HCT116 (cell line): ENCODE measurements at places on chromosomes 13 and 19. TPM values are rescaled to one million over a fixed set of nuclear protein-coding genes. Genes with fewer than 3 reads are reported as not detected.
A peak's percentile ranks its signal among the peaks of the same experiment; 100 is the strongest.

GRCh38 chr19:51043497-51043896, 8.7 kb upstream of the KLK12 start:
- no peak overlapping the region for H3K4me3 ChIP-seq
- no peaks in the 10 kb centered on the region for H3K36me3 ChIP-seq
- DNase-seq = no peak
- H3K27ac ChIP-seq = no peak overlapping the region
- no peaks in the 10 kb centered on the region for H3K4me1 ChIP-seq

Gene NCAN
- 0.07 TPM for total RNA-seq

Gene TMPRSS9
- not detected for total RNA-seq

Gene MYADM
- total RNA-seq = 79.6 TPM

DNA sequence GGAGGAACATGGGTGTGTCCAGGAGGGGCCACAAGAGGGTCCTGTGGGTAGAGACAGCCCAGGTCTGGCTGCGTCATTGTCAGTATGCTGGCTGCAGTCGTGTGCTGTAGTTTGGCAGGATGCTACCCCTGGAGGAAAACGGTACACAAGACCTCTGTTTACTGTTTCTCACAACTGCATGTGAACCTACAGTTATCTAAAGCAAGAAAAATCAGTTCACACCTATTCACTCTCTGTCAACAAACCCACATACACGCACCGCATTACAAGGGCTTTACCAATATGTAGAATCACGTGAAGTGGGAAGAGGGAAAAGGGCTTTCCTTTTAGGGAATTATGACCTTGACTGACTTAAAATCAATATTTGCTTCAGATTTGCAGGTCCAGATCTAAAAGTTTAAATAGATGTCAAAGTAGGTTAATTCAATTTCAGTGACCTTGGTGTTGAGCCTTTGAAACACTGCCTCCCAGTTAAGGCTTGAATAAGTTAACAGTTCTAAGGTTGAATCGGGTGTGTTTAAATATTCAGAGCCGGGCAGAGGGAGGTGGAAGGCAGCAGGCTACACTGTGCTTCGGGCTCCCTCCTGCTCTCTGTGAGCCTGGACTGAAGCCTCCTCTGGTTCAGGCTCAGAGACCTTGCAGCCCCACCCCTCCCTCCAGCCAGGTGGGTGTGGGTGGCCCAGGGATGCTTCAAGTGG, 17.2 kb upstream of the MCF2L start:
- 0 out of 2 replicates have a peak, but pooled peaks cover 4% of the 10 kb centered on the region for H3K27me3 ChIP-seq
- H3K36me3 ChIP-seq = no peaks in the 10 kb centered on the region
- H3K4me1 ChIP-seq = no peaks in the 10 kb centered on the region
- H3K4me3 ChIP-seq = no peak overlapping the region
- no peak for DNase-seq

DNA sequence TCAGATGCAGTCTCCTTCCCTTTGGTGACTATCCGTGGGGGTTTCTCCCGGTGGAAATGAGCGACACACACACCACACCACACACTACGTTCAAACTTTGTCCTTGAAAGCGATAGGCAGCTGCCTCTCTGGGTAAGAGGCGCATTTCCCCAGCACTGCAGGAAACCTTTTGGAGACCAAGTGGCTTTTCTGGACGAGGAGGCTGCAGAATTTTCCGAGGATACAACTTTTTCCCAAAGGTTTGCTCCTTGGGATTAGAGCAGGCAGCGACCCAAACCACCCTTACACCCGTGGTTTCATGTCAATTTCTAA, 38.2 kb upstream of the FLT1 start:
- no peaks in the 10 kb centered on the region for H3K4me1 ChIP-seq
- no peak overlapping the region for H3K27ac ChIP-seq
- H3K4me3 ChIP-seq = no peak overlapping the region
- no peaks in the 10 kb centered on the region for H3K36me3 ChIP-seq
- no peak for DNase-seq

DNA sequence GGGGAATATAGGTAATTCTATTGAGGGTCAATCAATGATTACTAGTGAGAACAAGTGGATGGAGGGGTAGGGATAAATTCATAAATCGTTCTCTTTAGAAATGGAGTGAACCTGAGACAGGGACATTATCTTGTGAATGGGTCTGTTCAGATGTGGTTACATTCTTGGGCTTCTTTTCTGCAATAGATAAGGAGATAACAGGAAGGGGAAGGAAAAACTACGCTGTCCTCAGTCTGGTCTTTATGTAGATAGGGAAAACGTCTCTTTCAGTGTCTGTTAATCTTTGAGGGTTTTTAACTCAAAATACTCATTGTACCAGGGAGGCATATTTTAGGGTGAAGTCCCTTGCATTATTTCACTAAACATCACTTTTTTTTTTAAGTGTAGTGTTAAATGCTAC, 266.7 kb upstream of the MAB21L1 start:
- no peak overlapping the region for H3K4me3 ChIP-seq
- no peaks in the 10 kb centered on the region for H3K36me3 ChIP-seq
- H3K4me1 ChIP-seq = no peaks in the 10 kb centered on the region
- no peak for DNase-seq
- H3K27ac ChIP-seq = no peak overlapping the region
- peaks cover 5% of the 10 kb centered on the region for H3K27me3 ChIP-seq

DNA sequence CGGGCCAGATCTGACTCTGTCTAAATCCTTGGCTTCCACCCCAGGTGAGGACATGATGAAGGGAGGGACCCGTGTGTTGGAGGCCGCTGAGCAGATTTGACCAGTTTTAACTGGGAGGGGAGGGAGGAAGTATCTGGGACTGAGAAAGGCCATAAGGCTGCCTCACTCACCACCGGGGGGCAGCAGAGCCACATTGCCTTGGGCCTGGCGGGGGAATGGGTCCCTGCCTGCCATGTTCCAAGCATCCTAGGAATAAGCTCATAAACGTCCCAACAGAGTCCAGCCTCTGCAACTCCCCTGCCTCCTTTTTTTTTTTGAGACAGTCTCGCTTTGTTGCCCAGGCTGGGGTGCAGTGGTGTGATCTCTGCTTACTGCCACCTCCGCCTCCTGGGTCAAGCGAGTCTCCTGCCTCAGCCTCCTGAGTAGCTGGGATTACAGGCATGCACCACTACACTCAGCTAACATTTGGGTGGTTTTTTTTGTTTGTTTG, 15.5 kb downstream of the MAST3 start:
- H3K36me3 ChIP-seq = peaks cover 3% of the 10 kb centered on the region; the same call in 1 of the 2 replicates
- peaks cover 37% of the 10 kb centered on the region for H3K4me1 ChIP-seq
- no peaks in the 10 kb centered on the region for H3K27me3 ChIP-seq
- no peak overlapping the region for H3K4me3 ChIP-seq
- peak overlapping the region; percentile 8; the same call in 1 of the 2 replicates for H3K27ac ChIP-seq
- peak; percentile 51 for DNase-seq
